ENCODE measurements at places on chromosomes 13 and 19.
A peak's percentile ranks its signal among the peaks of the same experiment; 100 is the strongest.

GRCh38 chr19:39406656-39407409 is at the start of gene ZFP36:
TSS of gene ZFP36 (plus strand) at chr19:39406847. CDS start at chr19:39406905, 58 bp downstream.
- DNase-seq: peak; percentile 87

DNA sequence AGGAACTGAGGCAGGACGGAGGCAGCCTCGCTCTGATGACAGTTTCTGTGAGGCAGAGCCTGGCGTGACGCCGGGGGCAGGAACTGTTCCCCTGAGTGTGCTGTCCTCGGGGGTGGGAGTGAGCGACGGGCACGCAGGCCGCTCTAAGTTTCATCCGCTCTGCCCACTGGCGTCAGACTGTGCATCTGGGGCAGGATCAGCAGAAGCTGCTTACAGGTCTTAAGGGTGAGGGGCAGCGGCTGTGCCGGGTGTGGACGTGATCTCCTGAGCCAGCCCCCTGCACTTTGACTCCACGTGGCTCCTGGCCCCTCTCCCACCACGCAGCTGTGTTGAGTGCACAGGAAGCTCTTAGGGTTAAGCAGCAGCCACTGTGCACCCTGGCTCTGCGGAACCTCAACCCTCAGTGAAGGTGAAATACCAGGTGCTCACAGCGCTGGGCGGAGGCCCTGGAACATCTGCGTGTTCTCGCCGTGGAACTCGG is 1.5 kb downstream of the GRK1 start:
- no peak for DNase-seq

DNA sequence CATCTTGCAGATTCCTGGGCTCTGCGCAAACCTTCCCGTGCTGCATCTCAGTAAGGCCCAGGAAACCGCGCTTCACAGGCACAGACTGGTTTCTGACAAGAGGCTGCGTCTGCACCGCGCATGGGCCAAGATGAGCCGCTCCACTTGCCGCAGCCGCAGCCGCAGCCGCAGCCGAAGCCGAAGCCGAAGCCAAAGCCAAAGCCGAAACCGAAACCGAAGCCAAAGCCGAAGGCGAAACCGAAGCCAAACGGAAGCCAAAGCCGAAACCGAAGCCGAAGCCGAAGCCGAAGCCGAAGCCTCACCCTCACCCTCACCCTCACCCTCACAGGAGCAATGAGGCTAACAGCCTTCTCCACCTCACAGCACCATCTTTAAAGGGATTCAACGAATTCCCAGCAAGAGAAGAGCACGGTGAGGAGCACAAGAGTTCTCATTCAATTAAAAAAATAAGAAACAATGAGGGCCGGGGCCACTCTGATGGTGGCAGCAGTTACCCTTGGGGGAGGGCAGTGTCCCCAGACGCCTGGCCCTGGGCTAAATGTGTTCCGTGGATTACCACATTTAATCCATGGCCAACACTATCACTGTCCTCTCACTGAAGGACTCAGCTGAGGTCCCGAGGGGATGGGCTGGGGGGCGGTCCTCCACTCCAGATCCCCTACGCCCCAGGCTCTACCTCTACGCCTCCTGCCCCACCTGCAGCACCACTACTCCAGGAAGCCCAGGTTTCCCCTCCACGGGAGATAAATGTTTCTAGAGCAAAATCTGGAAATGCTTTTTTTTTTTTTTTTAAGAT is 29.1 kb downstream of the ZNF787 start:
- no peak for DNase-seq

DNA sequence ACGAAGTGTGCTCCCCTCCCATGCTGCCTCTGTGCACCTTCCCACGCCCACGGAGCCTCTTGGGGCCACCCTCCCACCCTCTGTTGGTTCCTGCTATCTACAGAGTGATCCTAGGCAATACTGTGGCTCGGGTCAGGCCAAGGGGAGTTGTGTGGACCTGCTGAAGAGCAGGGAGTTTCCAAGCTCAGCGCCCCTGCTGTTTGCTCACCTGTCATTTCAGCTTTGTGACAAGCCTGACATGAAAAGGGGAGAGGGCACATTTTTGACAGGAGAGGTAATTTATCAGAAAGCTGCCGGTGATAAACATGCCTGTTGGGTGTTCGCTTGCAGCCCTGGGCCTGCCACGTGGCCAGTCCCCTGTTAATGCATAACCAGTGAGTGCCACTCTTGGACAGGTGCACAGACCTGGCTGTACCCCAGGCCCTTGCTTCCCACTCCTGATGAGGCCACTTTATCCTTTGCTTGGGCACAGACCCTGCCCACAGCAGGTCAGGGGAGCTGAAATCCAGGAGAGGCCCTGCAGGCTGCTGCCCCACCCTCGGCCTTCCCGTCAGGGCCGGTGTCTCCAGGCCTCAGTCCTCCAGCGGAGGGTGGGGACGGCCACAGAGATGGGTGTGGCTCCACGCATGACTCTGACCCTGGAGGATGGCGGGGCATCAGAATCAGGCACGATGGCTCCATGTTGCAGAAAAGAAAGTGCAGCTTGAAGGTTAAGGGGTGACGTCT is 201.5 kb upstream of the GPR12 start:
- DNase-seq: no peak

GRCh38 chr19:3700242-3701032 is at the start of gene PIP5K1C:
TSS of gene PIP5K1C (minus strand) at chr19:3700468. CDS start at chr19:3700390, 78 bp downstream.
- peak; percentile 93 for DNase-seq

DNA sequence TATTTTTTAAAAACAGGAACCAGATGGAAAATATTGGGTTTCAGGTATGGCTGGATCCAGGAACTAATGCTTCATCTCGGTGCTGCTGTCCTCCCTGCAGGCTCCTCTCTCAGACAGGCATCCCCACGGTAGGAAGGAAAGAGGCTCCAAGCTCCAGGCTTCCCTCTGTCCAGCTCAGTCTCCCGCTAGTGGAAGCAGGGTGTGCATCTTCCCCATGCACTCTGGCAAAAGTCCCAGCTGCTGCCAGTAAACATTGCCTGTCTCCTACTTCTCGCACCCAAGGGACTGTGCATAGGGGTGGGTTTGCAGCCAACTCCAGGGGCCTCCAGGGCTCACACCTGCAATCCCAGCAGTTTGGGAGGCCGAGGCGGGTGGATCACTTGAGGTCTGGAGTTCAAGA is 29.2 kb downstream of the IL12RB1 start:
- no peak for DNase-seq

DNA sequence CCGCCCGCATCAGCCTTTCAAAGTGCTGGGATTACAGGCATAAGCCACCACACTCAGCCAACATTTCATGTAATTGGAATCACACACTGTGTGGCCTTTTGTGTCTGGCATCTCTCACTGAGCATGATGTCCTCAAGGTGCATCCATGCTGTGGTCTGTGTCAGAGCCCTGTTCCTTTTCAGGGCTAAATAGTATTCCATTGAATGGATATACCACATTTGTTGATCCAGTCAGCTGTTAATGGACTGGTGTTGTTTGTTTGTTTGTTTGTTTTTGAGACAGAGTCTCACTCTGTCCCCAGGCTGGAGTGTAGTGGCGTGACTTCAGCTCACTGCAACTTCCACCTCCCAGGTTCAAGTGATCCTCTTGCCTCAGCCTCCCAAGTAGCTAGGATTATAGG is 17.9 kb downstream of the ATCAY start:
- no peak for DNase-seq

GRCh38 chr19:7605490-7606222 is 10.0 kb downstream of the CAMSAP3 start:
- peak; percentile 77 for DNase-seq

GRCh38 chr13:113559901-113560644 is 24.5 kb upstream of the TFDP1 start:
- DNase-seq: no peak

DNA sequence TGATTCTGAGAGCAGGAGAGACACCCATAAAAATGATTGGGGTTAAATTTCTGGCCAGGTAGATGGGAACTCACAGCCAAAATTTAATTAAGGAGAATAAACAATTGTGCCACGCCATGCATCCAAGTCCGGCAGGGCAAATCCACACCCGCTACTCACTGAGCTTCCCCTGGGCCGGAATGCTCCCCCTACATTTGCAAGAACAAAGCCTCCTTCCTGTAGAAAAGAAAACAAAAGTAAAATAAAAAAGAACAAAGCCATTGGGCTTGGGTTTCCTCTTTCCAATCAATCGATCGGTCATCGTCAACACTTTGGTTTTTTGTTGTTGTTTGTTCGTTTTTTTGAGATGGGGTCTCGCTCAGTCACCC is 30.2 kb upstream of the TFDP1 start:
- DNase-seq: no peak

DNA sequence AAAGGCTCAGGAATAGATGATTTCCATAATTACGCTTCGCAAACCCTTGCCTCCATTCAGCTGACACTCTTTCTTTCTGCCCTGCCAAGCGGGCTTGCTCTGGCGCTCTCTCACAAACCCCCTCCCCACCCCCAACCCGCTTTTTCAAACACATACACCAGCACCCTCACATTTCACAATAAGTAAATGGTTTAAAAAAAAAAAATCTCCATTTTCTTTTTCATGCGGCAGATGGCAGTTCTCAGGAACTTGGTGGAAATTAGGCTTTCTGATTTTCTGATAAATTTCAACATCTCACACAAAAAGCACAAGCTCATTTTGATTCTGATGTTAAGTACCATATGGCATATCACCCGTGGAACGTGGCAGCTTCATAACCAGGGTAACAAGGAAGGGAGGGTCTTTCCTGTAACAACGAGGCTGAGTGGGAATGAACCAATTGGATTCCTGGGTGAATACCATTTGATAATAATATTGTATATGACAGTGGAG is 43.8 kb downstream of the C13orf42 start:
- no peak for DNase-seq

DNA sequence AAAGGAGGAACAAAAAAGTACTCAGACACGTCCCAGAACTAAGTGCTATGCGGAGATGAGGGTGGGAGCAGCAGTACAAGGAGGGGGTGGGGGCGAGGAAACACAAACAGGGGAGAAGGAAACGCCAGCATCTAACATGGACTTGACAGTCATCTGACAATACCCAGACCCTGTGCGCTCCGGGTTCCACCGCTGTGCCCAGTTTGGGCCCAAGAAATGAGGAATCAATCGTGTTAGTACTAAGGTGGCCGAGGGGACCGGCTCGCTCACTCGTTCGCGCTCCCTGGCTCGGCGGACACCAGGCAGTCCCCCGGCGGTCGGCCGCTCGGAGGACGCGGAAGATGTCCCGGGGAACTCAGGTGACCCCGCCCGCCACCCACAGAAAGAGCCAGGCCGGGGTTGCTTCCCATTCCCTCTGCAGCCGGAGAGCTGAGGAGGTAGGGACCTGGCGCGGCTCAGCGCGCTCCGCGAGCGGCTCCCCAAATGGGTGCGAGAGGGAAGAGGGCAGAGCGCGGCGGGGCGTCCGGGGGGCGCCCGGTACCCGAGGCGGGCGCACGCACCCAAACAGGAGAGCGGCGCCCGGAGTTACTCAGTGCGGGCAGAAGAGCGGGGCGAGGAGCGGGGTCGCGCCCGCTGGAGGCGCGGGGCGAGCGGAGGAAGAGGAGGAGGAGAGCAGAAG is 616 bp downstream of the TSHZ3 start:
- peak; percentile 47 for DNase-seq

DNA sequence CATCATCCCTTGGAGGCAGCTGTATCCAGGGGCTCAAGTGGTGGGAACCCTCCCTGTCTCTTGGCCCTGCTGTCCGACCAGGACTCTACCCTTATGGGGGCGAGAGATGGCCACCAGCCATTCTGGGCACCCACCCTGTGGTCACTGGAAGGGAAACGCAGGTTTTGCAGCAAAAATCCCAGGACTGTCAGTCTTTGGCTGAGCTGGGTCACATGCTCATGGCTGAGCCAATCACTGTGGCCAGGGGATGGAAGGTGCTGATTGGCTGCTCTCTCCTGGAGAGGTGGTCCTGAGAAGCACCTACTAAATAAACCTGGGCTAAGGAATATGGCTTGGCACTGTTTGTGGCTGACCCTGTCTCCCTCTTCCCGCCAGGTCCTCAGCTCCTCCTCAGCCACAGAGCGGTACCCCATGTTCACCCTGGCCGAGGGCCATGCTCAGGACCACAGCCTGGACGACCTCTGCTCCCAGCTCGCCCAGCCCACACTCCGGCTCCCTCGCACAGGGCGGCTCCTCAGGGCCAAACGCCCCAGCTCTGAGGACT is 8.9 kb downstream of the ATG4D start:
- DNase-seq: peak; percentile 56

- no peak for DNase-seq
These were observed 72.3 kb upstream of the RFC3 start for GRCh38 chr13:33745370-33746324.

All from Daoy (cell line).